AG09319 (cell line): ENCODE measurements at places on chromosomes 2 and 18.
A peak's percentile ranks its signal among the peaks of the same experiment; 100 is the strongest.

GRCh38 chr18:50163505-50163904 lies 31.4 kb downstream of the MYO5B start:
- DNase-seq: no peak

GRCh38 chr2:120939595-120940318 lies 204.1 kb downstream of the GLI2 start:
- DNase-seq: no peak

DNA sequence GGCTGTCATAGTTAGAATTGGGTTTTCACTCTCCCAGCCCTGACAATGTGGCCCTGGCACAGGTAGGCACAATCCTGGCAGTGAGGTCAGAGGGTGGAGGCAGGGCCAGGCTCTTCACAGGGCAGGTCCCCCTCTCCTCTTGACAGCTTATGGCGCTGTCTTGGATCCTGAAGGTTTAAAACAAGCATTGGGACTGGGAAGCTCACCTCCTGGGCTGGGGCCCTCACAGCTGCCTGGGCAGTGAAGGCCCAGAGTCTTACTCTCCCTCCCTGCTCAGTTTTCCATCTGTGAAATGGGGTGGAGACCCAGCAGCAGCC lies 23.3 kb downstream of the LBH start:
- DNase-seq: no peak

GRCh38 chr2:189477756-189478155 lies 36.5 kb downstream of the WDR75 start:
- DNase-seq: no peak

- DNase-seq: no peak
Observed at GRCh38 chr2:189125195-189125594, 54.4 kb downstream of the COL5A2 start.

DNA sequence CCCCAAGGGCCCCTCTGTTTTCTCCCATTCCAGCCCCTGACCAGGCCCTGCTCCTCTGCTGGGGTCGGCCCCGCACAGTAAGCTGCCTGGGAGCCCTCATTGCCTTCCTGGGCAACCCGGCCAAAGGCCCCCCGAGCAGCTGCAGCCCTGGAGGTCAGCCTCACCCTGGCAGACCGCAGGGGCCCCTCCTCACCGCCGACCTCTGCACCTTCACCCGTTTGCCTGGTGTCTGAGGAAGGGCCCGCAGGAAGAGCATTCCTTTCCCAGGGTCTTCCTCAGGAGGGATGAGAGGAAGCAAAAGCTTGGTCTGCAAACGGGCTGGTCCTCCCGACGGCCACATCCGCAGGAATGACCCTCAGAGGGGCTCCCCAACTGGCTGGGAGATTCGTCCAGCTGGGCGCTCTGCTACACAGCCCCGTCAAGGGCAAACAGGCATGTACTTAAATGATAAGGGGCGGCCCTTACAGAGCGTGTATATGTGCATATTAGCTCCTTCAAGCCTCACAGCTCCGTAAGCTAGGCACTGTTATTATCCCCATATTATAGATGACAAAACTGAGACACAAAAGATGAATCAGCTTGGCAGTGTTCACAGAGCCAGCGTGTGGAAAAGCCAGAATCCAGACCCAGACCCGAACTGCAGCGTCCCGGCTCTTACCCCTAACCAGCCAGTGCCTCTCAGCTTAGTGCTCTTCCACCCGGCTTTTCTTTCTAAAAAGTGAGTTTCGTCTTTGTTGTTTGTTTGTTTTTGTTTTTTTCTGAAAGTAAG lies 52.8 kb downstream of the SLC4A1AP start:
- DNase-seq: no peak

- DNase-seq: no peak
Observed at GRCh38 chr2:5472673-5473072, 219.5 kb upstream of the SOX11 start.

- DNase-seq: no peak
Observed at GRCh38 chr2:155689791-155690190, 642.7 kb downstream of the NR4A2 start.

- no peak for DNase-seq
Observed at GRCh38 chr2:218032336-218033171, 29.8 kb upstream of the TNS1 start.

GRCh38 chr2:42086500-42086953 lies 38.7 kb downstream of the PKDCC start:
- no peak for DNase-seq

DNA sequence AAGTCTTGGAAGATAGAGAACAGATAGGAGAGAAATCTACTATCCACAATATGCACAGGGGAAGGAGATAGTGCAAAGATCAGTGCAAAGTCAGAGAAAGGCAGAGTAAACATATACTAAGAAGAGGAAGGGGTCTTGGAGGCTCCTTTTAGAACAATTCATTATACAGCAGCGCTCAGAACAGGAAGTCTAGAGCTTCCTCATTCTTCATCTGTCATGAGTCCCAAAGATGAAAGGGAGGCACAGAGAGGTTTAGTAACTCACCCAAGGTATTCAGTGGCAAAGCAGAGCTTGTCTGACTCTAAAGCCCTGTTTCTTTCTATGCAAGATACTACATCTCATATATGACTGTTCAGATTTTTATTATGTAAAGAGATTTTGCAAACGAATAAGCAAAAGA lies 1.4 kb downstream of the SP110 start:
- DNase-seq: no peak

GRCh38 chr2:86764661-86765309 lies 25.9 kb downstream of the CD8A start:
- DNase-seq: peak; percentile 5

DNA sequence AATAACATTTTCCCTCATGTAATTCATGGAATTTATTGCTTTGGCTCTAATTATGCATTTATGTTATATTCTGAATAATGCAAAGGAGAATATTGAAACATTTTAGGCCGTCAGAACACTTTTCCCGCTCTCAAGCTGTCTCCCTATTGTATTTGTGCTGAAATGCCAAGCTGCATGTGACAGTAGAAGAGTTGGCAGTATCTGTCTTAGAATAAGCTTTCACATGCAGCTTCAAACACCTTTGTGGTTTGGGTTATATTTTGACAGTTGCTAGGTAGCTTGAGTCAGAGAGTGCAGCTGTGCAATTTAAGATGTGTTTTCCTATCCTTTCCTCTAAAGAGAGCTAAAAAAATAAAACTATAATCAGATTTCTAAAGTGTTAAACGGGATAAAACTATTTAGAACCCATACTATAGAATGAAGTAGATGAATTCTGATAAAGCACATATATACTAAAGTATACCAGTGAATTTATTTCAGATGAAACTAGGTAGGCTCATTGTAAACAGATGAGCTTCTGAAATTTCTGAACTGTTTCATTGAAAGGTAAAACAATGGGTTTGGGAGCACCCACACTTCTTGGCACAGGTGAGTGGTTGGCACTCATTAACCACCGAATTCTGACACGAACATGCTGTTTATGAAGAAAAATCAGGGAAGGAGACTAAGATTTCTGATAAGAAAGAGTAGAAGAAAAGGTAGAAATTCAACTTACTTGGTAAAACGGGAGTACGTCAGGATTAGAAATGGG lies 43.4 kb downstream of the PLCL1 start:
- no peak for DNase-seq

- DNase-seq: no peak
Observed at GRCh38 chr2:127401757-127402695, 14.3 kb upstream of the MAP3K2 start.

- DNase-seq: no peak
Observed at GRCh38 chr2:153136216-153136615, 342.3 kb downstream of the RPRM start.

DNA sequence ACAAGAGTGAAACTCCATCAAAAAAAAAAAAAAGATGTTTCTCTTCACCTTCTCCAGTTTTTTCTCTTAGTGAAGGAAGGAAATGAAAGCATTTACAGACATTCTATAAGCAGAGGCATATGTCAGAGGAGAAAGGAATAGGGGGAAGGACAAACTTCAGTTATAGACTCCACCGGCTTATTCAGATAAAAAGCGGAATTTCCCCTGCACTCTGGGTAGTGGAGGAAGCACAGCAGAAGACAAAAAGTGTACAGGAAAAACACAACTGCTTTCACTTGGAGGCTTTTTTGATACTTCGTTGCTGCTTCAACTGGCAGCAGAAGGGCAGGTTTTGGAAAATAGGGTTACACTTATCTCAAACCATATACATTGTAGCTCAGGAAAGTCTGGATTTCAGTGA lies 3.2 kb upstream of the MGAT4A start:
- no peak for DNase-seq

GRCh38 chr2:25274868-25275574 lies 66.7 kb downstream of the DNMT3A start:
- no peak for DNase-seq

- DNase-seq: no peak
Observed at GRCh38 chr2:234793212-234793785, 158.5 kb upstream of the SH3BP4 start.

- no peak for DNase-seq
Observed at GRCh38 chr2:219087848-219088247, 27.1 kb upstream of the IHH start.

DNA sequence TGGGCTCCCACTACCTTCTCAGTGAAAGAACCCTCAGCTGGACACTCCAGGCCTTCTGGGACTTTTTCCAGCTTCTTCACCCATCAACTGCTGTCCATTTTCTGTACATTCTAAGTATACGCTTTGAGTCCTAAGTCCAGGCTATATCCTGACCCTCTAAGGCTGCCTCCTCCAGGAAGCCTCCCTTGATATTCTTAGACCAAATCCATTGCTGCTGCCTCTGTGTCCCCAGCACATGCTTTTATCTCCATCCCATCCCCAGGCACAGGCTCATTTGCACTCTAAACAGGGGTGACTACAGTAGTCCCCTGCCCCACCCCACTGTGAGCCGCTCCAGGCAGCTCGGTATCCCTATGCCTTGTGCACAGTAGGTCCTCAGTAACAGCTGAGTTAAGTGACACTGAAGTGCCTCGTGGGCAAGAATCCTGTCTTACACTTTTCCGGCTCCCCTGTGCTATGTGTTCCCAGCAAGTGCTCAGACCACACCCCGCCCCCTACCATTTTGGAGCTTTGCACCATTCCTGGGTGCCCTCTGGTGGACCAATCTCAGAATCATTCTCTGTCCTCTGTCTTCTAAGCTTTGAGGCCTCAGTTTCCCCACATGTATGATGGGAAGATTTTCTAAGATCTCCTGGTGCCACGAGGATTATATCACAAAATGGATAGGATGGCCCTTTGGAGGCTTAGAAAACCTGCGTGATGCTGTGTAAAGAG lies 34.9 kb downstream of the EMX1 start:
- no peak for DNase-seq

DNA sequence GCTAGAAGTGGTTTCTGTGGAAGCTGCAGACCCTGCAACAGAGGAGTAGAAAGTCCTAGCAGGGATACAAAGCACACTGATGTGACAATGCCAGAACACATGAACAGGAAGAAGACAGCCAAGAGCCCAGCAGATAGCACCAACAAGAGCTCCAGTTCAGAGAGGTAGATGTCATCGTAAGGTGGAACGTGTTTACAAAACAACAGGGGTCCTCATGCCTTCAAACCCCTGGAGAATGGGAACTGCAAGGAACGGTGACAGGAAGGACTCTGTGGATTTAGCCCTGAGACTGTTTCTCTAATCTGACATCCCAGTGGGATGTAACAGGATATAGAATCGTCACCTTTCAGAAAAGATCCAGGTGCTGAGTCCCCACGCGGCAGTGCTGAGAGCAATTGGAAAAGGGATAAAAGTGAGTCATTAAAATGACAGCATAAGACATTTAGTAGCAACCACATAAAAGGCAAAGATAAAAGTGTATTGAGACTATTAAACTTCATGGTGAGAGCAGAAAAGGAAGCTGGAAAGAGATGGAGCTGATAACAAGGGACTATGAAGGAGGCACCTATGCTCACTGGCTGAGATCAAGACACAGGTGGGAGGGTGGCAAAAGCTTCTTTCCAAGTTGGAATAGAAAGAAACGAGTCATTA lies 195.2 kb downstream of the FBXO15 start:
- no peak for DNase-seq

DNA sequence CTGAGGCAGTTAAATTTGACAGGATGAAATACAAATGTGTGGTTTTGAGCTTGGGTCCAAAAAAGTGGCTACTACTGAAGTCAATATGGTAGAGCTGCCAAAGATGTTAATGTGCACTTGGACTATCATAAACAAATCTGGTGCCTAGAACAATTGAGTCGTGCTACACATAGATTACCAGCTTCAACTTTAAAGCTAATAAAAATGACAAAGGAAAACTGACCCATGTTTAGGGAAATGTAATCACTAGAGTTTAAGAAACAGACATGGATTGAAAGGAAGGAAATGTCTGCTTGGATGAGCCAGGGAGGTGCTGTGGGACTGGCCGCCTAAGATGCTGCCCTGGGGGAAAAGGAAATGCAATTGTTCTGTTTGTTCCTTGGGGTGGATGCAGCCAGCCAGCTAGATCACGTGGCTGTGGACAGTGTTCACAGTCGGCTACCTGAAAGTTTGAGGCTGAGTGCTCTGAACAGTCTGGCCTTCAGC lies 36.6 kb downstream of the CYB5A start:
- peak; percentile 30 for DNase-seq

DNA sequence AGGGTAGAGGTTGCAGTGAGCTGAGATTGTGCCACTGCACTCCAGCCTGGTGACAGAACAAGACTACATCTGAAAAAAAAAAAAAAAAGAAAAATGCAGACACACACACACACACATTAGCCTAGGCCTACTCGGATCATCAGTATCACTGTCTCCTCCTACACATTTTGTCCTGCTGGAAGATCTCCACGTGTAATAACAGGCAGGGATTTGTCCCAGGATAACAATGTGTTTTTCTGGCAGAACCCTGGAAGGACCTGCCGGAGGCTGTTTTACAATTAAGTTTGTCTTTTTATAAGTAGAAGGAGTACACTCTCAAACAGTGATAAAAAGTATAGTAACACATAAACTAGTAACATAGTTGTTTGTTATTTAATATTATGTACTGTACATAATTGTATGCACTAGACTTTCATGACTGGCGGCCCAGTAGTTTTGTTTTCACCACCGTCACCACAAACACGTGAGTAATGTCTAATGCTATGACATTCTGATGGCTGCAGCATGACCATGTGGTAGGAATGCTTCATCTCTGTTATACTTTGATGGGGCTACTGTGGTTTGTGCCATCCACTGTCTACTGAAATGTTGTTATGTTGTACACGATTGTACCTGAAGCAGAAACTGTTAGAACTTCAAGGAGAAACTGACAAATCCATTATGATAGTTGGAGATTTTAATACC lies 130.6 kb downstream of the ATP9B start:
- DNase-seq: no peak
